ENCODE measurements at places on chromosomes 7 and 10.

- no peak for DNase-seq
Measured at GRCh38 chr10:105189463-105189800, 548.3 kb downstream of the SORCS3 start.

GRCh38 chr7:47481541-47482012 is 100.3 kb downstream of the TNS3 start:
- DNase-seq = no peak

DNA sequence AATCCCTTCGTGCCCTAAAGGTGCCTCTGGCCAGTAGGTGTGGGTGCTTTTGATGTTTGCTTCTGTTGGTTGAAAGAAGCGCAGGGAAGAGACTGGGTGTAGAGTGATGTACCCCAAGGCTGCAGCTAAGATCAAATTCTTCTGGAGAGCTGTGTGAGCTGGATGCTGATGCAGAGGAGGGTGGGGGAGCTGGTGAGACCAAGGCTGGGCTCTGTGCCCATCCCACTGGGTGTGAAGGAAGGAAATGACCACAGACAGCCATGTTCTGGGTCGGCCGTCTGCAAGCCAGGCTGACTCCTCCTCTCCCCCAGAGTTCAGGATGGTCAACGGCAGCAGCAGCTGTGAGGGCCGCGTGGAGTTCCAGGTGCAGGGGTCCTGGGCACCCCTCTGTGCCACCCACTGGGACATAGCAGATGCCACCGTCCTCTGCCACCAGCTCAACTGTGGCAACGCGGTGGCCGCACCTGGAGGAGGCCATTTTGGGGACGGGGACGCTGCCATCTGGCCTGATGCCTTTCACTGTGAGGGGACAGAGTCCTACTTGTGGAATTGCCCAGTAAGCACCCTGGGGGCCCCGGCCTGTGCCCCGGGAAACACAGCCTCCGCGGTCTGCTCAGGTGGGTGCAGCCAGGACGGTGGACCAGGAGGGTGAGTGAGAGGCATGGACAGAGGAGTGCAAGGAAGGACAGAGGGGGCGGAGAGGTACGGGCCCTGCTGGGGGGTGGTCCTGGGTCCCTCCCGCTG is 5.1 kb downstream of the SCART1 start:
- no peak for DNase-seq

- no peak for DNase-seq
Measured at GRCh38 chr7:30813466-30813865, 42.2 kb downstream of the MINDY4 start.

GRCh38 chr7:32289651-32290414 is 200.3 kb downstream of the LSM5 start:
- DNase-seq = no peak

DNA sequence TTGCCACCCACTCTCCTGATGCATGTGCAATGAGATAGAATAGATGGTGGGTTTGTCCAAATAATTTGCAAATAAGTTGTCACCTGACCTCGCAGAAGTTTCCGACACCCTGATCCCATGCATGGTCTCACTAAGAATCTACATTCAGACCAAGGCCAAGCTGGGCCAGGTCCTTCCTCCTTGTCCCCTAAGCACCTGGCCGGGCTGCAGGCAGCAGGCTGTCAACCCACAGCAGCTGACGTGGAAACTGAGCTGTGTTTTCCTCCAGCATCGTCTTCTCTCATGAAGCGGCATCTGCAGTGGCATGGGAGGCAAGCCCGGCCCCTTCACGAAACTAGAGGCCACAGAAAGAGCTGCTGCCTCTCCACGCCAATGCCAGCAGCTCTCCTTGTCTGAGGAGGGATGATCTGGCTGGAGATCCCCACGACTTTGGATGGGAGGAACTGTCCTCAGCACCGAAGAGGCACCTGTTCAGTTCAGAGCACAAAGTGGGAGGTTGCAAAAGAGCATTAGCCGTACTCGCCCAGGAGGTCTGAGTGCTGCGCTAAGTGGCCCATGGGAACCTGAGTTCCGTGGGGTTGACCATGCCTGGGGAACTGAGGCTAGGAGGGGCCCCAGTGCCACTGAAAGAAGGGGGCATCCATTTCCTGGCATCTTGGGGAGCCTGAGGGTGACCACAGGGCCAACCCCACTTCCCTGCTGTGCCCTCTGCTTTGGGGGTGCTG is 110.5 kb upstream of the INSIG1 start:
- DNase-seq = no peak

DNA sequence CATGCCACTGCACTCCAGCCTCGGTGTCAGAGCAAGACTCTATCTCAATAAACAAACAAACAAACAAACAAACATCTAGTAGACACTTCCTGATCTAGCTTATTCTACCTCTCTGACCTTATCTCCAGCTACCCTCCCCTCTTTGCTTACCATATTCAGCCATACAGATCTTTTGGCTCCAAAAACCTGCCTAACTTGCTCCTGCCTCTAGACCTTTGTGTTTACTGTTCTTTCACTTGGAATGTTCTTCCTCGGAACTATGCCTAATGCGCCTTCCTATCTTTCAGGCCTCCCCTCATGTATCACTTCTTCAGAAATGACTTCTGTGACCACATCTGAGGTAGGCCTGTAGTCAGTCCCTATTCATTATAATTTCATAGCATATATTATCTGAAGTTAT is 20.3 kb upstream of the WNT8B start:
- DNase-seq = no peak

DNA sequence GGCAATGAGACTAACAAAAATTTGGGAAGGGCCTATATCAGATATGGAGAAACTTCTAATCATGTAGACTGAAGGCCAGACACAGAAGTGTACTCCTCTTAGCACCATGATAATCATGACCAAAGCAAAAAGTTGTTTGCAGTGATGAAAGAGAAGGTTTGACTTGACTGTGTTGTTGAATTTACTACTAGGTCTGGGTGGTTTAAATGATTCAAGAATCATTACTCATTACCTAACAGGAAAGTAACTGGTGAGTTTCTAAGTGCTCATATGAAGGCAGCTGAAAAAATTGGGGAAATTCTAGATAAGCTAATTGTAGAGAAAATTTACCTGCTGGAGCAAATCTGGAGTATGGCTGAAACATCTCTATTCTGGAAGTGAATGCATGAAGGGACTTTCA is 451.5 kb upstream of the SORCS1 start:
- DNase-seq = no peak

GRCh38 chr7:76424413-76425111 is at the start of gene ZP3:
TSS of gene ZP3 (plus strand) at chr7:76424950. CDS start at chr7:76424965, 15 bp downstream.
- DNase-seq = no peak

DNA sequence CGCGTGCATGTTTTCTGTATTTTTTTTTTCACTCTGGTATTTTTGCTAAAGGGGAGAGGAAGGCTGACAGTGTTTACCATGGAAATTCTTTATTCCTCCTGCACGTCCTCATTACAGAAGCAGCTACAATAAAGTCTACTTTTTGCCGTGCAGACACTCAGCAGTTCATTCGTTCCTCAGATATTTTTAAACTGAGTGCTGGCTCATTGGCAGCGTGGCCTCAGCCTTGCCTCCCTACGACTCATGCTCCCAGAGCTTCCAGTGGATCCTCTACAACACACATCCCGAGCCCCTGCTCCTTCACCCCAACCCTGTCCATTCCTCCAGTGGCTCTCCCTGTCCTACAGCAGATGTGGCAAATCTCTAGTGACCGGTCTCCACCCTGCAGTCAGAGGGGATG is 239.2 kb upstream of the ZMIZ1 start:
- DNase-seq = no peak

- no peak for DNase-seq
Measured at GRCh38 chr7:28069807-28070206, 110.8 kb downstream of the JAZF1 start.

DNA sequence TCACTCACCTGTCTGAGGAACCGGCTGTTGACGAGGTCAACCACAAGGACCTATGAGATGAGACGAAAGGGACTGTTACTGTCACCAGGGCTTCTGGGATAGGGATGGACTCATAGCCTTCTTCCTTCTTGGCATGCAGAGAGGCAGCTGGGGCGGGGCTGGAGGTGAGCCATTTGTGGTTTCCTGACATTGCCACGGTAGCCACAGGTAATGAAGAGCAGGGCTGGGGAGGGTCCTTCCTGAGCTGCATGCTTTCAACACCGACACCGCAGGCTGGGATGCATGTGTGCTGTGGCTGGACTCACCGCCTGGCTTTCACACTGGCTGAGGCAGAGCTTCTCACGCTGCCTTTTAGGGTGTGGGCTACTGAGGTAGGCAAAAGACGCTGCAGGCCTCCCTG is 46.4 kb upstream of the MKRN1 start:
- DNase-seq = no peak

DNA sequence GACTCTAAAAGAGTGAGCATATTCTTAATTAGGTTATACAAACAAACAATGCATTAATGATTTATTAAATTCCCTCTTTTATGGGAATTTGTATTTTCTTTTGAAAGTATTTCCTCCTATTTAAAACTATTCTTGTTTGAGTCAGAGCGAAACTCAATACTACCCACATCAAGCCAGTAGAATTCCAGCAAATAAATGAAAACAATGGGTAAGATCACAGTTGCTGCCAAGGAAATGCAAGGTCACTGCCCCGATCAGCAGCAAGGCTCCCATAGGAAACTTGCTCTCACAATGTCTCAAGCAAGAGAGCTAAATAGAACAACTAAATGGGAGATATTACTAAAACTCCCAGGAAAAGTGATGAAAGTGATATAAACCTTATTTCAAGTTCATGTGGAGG is 206.3 kb downstream of the THSD7A start:
- no peak for DNase-seq

- no peak for DNase-seq
Measured at GRCh38 chr7:74293577-74293908, 4.3 kb downstream of the CLIP2 start.

GRCh38 chr7:57774300-57774699 is 324.3 kb downstream of the ZNF716 start:
- no peak for DNase-seq

DNA sequence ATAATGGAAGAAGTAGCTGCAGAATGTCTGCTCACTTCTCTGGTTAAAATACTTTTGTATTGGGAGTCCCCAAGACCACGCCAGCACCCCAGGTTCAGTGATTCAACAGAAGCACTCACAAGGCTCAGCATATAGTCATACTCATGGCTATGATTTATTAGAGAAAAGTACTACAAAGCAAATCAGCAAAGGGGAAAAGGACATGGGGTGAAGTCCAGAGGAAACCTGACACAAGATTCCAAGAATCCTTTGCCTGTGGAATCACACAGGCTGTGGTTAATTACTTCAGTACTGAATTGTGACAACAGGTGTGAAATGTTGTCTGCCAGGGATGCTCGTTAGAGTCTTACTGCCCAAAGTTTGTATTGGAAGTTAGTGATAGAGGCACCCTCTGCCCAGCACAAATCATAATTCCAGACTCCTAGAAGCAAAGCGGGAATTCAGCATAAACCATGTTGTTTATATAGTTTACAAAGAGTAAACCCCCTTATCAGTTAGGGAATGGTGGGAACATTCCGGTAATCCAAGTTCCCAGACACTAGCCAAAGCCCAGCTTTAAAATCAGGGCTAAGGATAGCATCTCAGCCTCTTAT is 79.4 kb downstream of the HYCC1 start:
- DNase-seq = no peak

GRCh38 chr10:132111121-132111731 is 45.5 kb downstream of the JAKMIP3 start:
- no peak for DNase-seq

GRCh38 chr7:80159802-80160201 is 25.2 kb downstream of the GNAI1 start:
- no peak for DNase-seq

- no peak for DNase-seq
Measured at GRCh38 chr7:134932707-134933370, 53.5 kb upstream of the AGBL3 start.

GRCh38 chr10:131792809-131793208 is 108.0 kb upstream of the PPP2R2D start:
- DNase-seq = no peak

DNA sequence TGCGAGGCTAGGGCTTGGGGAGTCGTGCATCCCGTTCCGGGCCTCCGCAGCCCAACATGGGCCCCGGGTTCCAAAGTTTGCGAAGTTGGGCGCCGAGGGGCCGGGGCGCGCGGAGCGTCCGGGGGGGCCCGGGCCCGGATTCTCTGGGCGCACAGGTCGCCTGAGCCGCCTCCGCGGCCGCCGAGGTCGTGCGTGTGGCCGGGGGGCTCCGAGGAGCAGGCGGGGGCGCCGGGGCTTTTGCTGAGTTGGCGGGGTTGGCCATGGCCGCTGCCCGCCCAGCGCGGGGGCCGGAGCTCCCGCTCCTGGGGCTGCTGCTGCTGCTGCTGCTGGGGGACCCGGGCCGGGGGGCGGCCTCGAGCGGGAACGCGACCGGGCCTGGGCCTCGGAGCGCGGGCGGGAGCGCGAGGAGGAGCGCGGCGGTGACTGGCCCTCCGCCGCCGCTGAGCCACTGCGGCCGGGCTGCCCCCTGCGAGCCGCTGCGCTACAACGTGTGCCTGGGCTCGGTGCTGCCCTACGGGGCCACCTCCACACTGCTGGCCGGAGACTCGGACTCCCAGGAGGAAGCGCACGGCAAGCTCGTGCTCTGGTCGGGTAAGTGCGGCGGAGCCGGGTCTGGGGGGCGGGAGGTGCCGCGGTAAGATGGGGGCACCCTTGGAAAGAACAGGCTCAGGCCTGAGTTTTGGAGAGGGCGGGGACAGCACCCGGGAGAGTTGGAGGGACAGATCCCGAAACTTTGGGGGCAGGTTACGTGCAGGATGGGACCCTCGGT is 643 bp downstream of the SMO start:
- no peak for DNase-seq

DNA sequence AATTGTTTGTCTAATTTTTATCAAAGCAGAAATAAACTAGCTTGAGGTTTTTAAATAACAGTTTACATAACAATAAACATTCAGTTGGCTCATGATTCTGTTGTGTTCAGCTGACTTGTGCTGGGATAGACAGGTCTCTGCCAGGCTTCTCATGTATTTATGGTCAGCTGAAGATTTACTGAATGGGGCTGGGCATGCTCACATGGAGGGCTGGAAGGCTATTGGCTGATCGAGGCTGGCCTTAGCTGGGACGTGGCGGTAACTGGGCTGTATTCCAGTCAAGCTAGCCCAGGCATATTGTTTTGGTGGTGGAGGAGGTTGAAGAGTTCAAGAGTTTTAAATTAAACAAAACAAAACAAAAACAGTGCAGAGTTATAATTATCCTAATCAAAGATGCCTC is 251.0 kb upstream of the MTPN start:
- DNase-seq = no peak

DNA sequence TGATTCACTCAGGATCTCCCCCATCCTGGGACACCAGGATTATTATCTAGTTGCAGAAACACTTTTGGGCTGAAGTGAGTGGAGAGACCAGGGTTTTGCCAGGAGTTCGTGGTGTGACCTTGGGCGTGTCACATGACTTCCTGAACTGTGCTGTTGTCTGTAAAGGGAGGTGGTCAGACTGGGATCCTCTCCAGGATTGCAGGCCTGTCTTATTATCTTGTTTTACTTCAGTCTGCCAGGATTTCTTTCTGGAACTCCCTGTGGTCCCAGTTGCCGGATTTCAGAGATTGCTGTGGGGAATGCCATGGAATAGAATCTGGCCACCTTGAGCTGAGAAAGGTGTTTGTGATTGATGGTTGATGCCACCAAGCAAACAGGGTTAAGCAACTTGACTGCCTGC is 35.8 kb downstream of the CRCP start:
- no peak for DNase-seq

- DNase-seq = no peak
Measured at GRCh38 chr10:101693651-101693977, 1.4 kb downstream of the FBXW4 start.

All from omental fat pad (tissue), 4 donors.